ENCODE measurements at places on chromosomes 12 and 14.

GRCh38 chr12:50043308-50043707 is 14.1 kb upstream of the ASIC1 start:
- DNase-seq = no peak

GRCh38 chr14:94748667-94749347 is 21.1 kb downstream of the GSC start:
- DNase-seq = no peak

DNA sequence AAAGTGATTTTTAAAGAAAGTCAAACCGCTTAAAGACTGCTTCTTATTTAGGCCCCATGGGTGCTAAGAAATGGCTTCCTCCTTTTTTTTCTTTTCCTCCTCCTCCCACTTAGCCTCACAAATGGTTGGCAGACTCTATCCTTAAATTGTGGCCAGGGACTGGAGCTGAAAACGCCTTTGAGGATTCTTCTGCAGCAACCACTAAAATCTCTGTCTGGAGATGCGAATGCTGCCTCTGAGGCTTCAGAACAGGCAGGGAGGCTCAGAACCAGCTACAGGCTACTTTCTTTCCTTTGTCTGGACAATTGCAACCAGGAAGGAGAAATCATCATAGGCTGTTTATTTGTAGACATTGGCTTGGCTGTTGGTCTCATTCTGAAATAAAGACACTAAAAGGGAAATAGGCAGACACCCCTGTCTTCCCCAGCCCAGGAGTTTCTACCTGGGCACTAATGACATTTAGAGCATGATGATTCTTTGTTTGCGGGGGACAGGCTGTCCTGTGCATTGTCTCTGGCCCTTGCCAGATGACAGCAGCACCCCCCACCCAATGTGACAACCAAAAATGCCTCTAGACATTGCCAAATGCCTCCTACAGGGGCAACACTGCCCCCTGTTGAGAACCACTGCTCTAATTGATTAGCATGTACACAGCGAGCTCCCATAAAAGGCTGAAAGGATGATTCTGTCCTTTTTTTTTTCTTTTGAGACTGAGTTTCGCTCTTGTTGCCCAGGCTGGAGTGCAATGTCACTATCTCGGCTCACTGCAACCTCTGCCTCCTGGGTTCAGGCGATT is 50.3 kb downstream of the MAP1LC3B2 start:
- DNase-seq = no peak

DNA sequence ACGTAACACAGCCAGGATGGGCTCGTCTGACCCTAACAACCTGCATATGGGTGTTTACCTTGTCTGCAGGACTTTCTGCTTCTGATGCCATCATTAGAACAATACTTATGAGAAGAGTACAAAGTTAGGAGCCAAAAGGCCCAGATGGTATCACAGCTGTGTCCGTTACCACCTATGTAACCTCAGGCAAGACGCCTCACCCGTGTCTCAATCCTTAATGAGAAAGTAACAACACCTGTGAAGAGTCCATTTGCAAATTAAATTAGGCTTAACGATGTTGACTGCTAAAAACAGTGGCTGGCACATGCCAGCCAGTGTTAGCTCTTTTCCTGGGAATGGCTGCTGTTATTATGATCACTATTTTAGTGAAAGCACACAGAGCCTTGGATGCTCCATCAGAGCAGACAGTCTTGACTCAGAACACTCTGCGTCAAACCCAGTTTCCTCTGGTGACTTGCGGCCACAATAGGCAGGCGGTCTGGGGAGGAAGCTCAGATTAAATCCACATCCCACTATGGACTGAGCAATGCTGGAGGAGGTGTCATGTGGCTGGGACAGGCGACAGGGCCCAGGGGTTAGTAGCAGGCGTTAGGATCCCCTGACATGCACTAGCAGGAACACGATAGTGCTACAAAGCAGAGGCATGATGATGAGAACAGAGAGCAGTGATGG is 125.3 kb downstream of the SLC15A4 start:
- no peak for DNase-seq

DNA sequence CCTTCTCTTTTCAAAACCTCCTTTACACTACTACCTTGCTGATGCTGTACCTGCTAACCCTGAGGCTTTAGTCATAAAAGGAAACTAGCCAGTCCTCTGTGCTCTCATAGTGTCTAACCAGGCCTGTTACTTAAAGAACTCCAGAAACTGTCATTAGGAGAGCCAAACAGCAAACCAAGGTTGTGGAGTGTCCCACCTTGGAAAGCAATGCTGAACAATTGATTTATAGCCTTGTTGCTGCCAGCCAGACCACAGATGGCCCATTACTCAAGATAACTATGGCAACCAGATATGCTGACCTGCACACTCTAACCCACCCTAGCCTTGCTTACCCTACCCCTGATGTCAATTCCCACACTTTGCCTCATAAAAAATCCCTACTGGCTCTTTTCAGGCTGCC is 26.5 kb upstream of the BCAT1 start:
- no peak for DNase-seq

- DNase-seq = peak; percentile 59
Measured at GRCh38 chr12:117836999-117837736, 131.6 kb downstream of the KSR2 start.

DNA sequence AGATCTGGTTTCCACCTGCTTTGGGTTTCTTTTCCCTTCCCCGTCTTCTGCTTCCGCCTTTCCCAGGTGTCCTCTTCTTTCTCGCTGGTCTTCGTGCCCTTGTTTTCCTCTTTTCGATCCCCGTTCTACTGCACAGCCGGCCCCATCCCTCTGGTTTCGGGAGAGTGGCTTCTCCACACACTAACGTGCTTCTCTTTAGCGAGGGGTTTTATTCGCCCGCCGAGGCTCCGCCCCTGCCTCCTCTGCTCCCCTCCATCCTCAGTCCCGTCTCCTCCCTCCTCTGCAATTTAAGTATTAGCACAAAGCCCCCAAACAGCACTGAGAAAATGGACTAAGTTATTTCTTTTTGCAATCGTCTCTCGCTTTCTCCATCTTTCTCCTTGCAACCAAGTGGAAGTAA is at the start of gene SLC7A8:
Gene SLC7A8, minus strand, starts transcription at position 182 of the 400 bp plus-strand sequence. CDS start 746 bp downstream, outside the sequence.
- DNase-seq = no peak

DNA sequence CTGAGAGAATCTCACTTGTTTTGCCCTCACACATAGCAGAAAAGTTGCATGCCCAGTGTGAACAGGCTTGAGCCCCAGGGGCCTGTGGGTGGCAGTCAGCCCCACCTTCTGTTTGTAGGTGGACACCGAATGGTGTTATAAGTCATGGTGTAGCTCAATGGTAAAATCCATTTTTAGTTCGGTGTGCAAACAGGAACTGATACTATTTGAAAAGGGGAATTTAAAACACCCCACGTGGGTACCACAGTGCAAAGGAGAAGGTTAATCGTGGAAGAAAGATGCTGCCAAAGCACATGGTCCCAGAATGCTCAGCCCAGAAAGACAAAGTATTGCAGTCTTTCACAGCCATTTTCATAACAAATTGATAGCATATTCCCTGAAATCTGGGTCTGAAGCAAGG is 71.8 kb upstream of the GZMB start:
- no peak for DNase-seq

- no peak for DNase-seq
Measured at GRCh38 chr14:39265806-39266524, 32.2 kb downstream of the MIA2 start.

DNA sequence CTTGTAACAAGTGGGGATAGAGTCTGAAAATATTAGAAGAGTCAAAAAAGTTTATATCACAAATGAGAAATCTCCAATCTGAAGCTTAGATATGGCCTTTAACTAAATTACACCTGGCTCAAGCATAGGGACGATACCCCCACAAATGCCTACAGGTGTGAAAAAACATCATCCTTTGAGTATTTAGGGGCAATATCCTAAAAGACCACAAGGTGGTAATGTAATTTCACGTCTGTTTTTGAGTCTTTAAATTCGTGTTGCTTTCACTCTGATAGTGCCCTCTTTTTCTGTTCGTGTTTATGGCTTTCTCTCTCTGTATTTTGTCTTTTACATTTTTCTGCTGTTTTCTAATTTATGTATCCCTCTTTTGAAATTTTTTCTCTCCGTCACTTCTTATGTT is 84.3 kb downstream of the ETNK1 start:
- DNase-seq = no peak

- no peak for DNase-seq
Measured at GRCh38 chr14:101118746-101119591, 215.4 kb upstream of the RTL1 start.

DNA sequence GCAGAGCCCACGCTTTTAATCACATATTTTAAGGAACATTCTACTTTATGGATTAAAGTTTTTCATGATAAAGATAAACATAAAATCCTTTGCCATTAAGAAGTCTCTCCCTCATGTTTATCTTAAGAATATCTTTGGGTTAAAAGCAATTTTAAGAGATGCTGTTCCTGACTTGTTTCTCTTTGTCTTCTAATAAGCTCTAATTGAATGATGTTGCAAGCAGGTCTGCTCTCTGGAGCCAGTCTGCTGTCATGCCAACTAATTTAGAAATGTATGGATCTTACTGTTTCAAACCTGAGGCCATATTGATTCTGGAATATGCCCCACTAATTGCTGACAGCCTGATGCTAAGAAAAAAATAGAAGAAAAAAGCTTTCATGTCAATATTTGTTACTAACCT is 173.6 kb downstream of the TTC8 start:
- peak; percentile 79 for DNase-seq

DNA sequence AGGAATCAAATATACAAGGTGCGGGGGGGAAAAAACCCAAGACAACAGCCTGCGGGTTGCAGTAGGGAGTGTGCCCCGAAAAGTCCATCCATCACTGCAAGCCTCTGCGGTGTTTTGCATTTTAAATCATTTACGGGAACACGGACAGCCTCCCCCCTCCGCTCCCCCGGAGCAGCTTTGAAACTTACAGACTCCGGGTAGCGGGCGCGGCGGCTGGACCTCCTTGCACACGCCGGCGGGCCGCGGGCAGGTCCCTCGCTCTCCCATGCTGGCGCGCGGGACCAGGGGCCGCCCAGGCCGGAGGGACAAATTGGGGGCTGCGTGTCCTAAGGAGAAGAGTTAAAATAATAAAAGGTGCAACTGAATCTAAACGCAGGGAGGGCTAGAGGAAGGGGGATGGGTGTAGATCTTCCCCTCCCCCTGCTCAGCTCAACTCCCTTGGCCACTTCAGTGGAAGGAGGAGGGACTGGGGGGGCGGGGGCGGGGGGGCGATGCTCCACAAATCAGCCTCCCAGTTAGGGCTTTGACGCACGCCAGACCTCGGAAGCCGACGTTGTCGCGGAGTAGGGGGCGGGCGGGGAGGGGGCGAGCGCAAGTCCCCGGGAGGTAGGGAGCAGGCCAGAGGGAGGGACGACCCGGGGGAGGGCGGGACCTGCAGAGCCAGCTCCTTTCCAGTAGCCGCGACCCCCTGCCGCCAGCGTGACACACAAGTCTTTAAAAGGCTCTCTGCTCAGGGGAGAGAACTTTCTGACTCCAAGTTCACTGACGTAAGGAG is at the start of gene KCNJ8:
Gene KCNJ8, minus strand, starts transcription at position 349 of the 775 bp plus-strand sequence. CDS start 1,090 bp downstream, outside the sequence.
- DNase-seq = no peak

GRCh38 chr14:49017447-49017846 is 568.7 kb downstream of the RPS29 start:
- no peak for DNase-seq

GRCh38 chr12:130838284-130838950 is 633 bp downstream of the STX2 start:
- no peak for DNase-seq

- no peak for DNase-seq
Measured at GRCh38 chr14:76168531-76168930, 16.8 kb downstream of the GPATCH2L start.

GRCh38 chr14:20512177-20512905 is 7.0 kb downstream of the RNASE10 start:
- DNase-seq = no peak

- no peak for DNase-seq
Measured at GRCh38 chr12:503111-503761, 43.5 kb downstream of the B4GALNT3 start.

DNA sequence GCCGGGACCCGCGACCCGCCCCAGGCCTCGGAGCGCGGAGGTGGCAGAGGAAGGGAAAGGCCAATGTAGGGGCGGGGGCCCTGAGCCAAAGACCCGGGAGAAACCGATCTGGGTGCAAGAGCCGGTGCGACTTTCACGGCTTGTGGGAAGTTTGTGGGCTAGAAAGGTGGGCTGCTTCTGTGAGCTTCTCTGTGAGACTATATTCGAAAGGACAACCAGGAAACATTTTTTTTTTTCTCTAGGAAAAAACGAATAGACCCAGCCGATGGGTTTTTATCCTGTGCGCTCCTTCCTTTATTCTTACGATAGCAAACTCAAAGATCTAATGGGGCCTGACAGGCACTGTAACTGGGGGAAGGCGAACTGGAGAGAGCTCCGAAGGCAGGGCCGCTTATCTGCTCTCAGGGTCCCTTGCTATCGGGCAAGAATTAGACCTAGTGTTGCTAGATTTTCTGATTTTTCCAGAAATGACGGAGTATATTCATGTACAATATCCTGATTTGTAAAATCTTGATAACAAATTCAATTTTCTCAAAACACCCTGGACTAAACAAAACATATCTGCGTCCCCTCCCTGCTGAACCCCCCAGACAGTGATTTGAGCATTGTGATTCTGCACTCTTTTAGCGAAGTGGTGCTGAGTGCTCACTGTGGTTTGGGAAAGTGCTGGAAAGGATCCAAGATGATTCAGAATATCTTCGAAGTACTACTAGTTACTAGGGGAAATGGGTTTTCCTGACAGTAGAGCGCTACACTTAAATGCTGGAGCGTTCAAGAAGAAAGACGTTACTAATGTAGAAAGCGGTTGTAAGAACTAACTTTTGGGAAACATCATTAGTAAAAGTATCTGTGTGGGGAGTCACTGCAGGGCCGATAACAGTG is 563 bp upstream of the STXBP6 start:
- no peak for DNase-seq

- no peak for DNase-seq
Measured at GRCh38 chr12:64521833-64522232, 69.9 kb downstream of the TBK1 start.

DNA sequence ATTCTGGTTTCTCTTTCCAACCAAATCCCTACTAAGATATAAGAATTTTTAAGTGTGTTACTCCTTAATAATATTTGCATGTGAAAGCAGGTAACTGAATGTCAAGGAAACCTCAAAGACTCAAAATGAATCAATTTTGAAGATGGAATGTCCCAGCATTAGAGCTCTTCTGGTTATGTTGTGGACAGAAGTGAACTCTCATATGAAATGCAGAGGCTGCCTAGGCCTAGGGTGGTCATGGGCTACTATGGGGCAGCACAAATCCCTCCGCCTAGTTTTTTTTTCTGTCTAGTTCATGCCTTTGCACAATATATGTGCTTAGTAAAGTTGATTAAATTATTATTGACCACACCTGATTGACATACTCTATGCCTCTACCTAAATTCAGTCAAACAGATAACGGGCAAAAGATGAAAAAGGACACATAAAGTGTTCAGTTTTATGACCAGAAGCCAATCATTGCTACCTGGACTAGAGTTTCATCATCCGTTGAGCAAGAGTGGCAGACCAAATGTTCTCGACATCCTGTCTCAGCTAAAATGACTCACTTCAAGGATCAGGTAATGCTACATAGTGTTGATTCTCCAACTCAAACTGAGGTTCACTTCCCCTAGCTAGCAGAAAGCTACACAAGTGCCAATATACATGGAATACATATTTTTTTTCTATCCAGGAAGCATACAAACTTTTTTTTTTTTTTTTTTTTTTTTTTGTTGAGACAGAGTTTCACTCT is 1211.4 kb downstream of the VRK1 start:
- no peak for DNase-seq

Data from NCI-H1930 (cell line).